Activated CD8-positive, alpha-beta T cell treated with anti-CD3 and anti-CD28 coated beads for 36 hours (primary cell): ENCODE measurements at places on chromosomes 1 and 21.

- no peaks in the 10 kb centered on the region for H3K36me3 ChIP-seq
- no peak for DNase-seq
- peaks cover 4% of the 10 kb centered on the region for H3K27me3 ChIP-seq
- no peak overlapping the region for H3K4me3 ChIP-seq
These were observed 62.7 kb upstream of the IPO9 start for GRCh38 chr1:201766131-201766866.

DNA sequence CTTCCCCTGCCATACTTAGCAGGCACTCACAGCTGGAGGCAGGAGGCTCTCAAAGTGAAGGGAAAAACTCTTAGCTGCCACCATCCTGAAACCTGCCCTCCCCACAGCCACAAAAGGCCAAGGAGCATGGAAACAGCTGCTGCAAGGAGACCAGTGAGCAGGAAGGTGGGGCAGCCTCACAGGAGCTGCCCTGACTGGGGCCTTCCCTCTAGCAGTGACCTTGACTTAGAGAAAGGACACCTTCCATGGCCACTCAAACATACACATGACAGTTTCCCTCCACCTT is 126.3 kb downstream of the HIVEP3 start:
- H3K4me1 ChIP-seq: peaks cover 48% of the 10 kb centered on the region
- H3K4me3 ChIP-seq: no peak overlapping the region
- H3K36me3 ChIP-seq: peaks cover 4% of the 10 kb centered on the region
- peak; percentile 40 for DNase-seq
- peak overlapping the region; percentile 86 for H3K27ac ChIP-seq

- DNase-seq: no peak
- peaks cover 3% of the 10 kb centered on the region for H3K27me3 ChIP-seq
- no peaks in the 10 kb centered on the region for H3K36me3 ChIP-seq
- no peaks in the 10 kb centered on the region for H3K4me1 ChIP-seq
These were observed 41.3 kb upstream of the UBE2U start for GRCh38 chr1:64162151-64162550.

DNA sequence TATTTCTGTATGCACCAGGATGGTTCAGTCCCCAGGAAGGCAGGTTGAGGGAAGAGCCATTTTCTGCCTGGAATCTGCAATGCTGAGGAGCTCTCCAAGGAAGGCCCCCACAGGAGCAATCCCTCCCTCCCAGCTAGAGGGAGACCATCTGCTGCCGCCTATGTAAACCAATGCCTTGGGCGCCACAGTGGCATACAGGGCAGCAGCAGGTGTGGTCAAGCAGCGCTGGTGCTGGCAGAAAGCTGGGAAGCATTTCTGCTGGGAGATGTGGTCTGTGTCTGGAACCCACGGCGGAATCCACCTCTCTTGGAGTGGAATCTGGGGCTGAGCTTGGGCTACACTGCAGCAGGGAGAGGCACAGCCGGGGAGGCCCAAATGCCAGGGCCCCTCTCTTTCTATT is 283.3 kb downstream of the RRAGC start:
- H3K4me1 ChIP-seq: peaks cover 5% of the 10 kb centered on the region
- H3K36me3 ChIP-seq: no peaks in the 10 kb centered on the region
- H3K4me3 ChIP-seq: no peak overlapping the region
- no peak overlapping the region for H3K27ac ChIP-seq
- peaks cover 32% of the 10 kb centered on the region for H3K27me3 ChIP-seq

DNA sequence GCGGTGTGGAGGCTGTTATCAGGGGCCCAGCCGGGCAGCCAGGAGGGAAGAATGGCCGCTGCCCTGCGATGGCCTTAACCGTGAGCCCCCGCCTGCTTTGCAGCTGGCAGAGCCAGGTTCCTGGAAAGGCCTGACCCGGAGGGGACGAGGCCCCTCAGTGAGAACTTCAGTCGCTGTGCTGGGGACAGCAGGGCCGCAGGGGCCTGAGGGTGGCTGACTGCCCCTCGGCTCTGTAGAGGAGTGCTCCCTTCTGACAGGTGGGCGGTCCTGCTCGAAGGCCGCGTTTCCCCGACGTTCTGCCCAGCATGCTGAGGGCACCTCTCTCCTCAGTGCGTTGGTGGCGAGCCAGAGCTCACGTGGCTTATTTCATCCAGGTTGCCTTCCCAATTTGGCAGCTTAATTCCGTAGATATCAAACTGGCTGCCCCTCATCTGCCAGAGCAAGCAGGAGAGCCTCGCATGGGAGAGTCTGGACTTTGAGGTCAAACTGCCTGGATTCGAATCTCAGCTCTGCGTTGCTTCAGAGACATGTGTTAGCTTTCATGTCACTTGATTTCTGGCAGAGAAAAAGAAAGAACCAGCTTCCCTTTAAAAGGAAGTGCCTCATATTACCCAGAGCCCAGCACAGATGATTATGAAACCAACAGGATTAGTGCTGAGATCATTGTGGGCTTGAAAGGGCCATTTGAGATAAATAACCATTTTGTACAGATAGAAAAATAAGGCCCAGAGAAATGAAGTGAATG is 239.8 kb downstream of the SDCCAG8 start:
- no peaks in the 10 kb centered on the region for H3K27me3 ChIP-seq
- H3K4me1 ChIP-seq: peaks cover 3% of the 10 kb centered on the region
- H3K36me3 ChIP-seq: peaks cover 5% of the 10 kb centered on the region
- no peak overlapping the region for H3K4me3 ChIP-seq

GRCh38 chr1:14600405-14601112 is 2.1 kb downstream of the KAZN start:
- peaks cover 55% of the 10 kb centered on the region for H3K27me3 ChIP-seq
- no peaks in the 10 kb centered on the region for H3K36me3 ChIP-seq
- no peak overlapping the region for H3K27ac ChIP-seq
- no peak overlapping the region for H3K4me3 ChIP-seq
- no peak for DNase-seq

DNA sequence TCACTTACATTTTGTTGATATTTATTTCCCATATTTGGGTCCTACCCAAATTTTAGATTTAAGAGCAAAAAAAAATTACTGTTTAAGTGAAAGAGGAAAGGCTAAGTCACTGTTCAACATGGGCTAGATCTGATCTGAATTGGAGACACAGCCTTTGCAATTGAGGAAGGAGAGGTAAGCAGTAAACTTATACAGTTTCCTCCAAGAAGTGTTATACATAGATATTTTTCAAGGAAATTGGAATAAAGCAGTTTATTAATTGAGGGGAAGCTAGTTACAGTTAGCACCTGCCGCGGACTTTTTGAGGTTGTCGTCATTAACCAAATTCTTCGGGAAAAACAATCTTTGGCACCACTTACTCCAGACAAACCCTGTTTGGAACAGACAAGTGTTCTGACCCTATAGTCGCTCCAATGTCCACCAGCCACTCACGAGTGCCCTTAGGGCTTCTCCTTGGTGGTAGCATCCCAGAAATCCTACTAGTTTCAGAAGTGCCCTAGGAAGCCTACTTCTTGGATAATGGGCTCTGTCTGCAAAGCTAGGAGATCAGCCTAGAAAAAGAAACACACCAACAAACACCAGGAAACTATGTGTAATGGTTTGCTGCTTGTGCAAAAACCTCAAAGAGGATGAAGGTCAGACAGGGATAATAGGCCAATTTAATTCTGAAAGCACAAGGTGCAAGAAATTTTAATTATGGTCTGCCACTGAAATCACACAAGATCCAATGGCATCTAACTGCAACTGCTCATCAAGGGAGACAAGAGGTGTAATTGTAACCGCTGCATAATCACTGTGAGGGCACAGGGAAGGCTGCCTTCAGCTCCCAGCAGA is 2.5 kb downstream of the WLS start:
- no peak overlapping the region for H3K4me3 ChIP-seq
- H3K4me1 ChIP-seq: peaks cover 11% of the 10 kb centered on the region
- no peak overlapping the region for H3K27ac ChIP-seq
- no peaks in the 10 kb centered on the region for H3K36me3 ChIP-seq
- no peak for DNase-seq

DNA sequence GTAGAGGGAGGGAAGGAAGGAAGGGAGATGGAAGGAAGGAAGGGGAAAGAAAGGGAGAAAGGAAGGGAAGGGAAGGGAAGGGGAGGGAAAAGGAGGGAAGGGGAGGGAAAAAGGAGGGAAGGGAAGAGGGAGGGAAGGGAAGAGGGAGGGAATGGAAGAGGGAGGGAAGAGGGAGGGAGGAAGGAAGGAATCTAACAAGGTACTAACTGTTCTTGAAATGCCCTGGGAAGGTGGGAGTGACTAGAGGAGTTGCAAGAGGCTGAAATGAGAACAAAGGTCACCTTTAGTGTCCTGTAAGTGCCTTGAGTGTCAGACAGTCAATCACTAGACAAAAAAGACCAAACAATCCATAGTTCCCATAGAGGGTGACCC is 2.3 kb upstream of the ATP2B4 start:
- H3K4me1 ChIP-seq: peaks cover 47% of the 10 kb centered on the region
- no peak overlapping the region for H3K27ac ChIP-seq
- H3K4me3 ChIP-seq: no peak overlapping the region
- no peak for DNase-seq

DNA sequence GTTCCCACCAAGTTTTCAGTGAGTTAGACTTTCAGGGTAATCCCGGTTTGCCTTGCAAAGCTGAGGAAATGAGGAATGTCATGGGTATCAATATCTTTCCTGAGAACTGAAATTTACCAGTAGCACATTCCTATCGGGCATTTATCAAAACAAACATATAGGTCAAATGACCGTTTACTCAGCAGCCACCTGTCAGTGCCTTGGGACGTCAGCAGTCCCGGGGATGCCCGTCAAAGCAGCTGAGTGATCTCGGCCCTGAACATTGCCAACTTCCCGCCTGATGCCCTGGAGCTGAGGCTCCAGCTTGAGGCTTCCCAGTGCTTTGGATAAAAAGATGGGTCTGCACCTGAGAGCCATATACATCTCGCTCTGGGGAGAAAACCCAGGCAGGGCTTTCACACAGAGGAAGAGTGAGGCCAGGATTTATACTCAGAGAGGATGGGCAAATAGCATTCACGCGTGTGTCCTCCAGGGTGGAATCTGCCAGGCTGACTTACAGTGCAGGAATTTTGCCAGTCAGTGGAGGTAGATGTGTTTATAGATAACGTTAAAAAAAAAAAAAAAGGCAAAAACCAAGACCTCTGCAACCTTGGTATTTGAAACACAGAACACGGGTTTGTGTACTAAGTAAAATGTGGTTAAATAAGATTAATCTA is 435.7 kb upstream of the VAMP3 start:
- no peak for DNase-seq
- peaks cover 1% of the 10 kb centered on the region for H3K27me3 ChIP-seq
- H3K36me3 ChIP-seq: no peaks in the 10 kb centered on the region

- H3K4me3 ChIP-seq: no peak overlapping the region
- H3K36me3 ChIP-seq: no peaks in the 10 kb centered on the region
- H3K27me3 ChIP-seq: no peaks in the 10 kb centered on the region
- no peak for DNase-seq
- no peaks in the 10 kb centered on the region for H3K4me1 ChIP-seq
- no peak overlapping the region for H3K27ac ChIP-seq
These were observed 230.1 kb downstream of the ADGRL2 start for GRCh38 chr1:82030830-82031229.

- DNase-seq: peak; percentile 7
- no peak overlapping the region for H3K27ac ChIP-seq
- H3K4me3 ChIP-seq: no peak overlapping the region
- H3K27me3 ChIP-seq: no peaks in the 10 kb centered on the region
- peaks cover 12% of the 10 kb centered on the region for H3K4me1 ChIP-seq
These were observed 85.2 kb downstream of the TBX19 start for GRCh38 chr1:168365719-168366479.

DNA sequence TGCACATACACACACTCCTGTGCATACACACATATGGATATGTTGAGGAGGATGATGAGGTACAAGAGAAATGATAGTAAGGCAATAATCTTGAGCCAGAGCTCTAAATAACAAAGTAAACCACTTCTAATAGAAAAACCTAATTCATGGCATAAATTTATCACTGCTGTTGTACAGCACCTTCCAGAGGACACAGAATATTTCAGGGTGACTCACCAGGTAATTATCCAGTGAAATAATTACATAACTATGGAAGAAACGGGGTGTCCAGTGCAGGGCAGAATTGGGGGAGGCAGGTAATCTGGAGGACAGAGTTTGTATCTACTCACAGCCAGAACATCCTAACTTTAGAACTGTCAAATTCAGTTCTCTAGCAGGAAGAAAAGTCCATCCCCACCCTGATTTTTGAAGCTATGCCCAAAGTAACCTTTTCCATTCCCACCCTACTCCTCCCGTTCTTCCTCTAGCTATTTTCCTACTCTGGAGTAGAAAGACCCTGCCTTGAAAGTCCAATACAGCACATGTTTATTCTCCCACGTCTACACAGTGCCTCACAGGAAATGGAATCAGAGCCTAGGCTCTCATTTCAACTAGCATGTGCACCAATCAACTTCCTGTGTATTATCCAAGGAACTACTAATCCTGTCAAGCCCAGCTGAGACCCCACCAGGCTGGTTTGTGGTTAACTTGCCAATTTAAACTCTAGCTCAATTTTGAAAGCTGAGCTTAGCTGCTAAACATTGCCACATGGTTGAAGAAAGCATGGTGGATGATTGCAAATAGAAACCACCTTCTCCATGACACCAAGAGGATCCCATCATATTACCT is 96.6 kb downstream of the PTPN14 start:
- peaks cover 11% of the 10 kb centered on the region for H3K27me3 ChIP-seq
- peaks cover 11% of the 10 kb centered on the region for H3K4me1 ChIP-seq
- DNase-seq: no peak
- no peak overlapping the region for H3K4me3 ChIP-seq

DNA sequence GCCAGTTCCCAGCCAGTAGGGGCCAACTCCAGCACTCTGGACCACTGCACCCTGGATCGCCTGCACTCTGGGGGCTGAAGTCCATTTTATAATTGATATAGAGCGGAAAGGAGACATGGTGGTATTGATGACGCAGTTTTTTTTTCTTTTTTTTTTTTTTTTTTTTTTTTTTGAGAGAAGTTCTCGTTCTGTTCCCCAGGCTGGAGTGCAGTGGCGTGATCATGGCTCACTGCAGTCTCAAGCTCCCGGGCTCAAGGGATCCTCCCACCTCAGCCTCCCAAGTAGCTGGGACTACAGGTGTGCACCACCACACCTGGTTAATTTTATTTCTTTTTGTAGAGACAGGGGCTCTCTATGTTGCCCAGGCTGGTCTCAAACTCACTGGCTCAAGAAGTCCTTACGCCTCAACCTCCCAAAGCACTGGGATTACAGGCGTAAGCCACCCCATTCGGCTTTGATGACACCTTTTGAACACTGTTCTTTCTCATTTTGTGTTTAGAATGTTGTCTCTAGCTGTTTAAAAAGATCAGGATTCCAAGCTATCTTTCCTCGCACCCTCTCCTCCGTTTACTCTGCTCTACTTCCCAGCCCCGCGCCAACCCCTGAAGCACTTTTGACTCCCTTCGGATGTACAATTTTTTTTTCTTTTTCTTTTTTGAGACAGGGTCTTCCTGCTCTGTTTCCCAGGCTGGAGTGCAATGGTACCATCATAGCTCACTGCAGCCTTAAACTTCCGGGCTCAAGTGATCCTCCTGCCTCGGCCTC is 960 bp downstream of the MX2 start:
- H3K27me3 ChIP-seq: no peaks in the 10 kb centered on the region
- peaks cover 47% of the 10 kb centered on the region for H3K4me1 ChIP-seq
- peak overlapping the region; percentile 96 for H3K27ac ChIP-seq
- DNase-seq: no peak

GRCh38 chr1:31801458-31801857 is 14.4 kb downstream of the SPOCD1 start:
- H3K36me3 ChIP-seq: no peaks in the 10 kb centered on the region
- peaks cover 9% of the 10 kb centered on the region for H3K4me1 ChIP-seq

- H3K4me3 ChIP-seq: no peak overlapping the region
- H3K4me1 ChIP-seq: no peaks in the 10 kb centered on the region
- no peak for DNase-seq
These were observed 14.7 kb upstream of the GUCA2A start for GRCh38 chr1:42179275-42179674.

- H3K4me3 ChIP-seq: no peak overlapping the region
- no peaks in the 10 kb centered on the region for H3K27me3 ChIP-seq
- H3K4me1 ChIP-seq: no peaks in the 10 kb centered on the region
These were observed 254.7 kb downstream of the LRRIQ3 start for GRCh38 chr1:73943270-73943669.
